Astrocyte of the spinal cord (primary cell): ENCODE measurements at places on chromosomes 5 and 9.
A peak's percentile ranks its signal among the peaks of the same experiment; 100 is the strongest.

DNA sequence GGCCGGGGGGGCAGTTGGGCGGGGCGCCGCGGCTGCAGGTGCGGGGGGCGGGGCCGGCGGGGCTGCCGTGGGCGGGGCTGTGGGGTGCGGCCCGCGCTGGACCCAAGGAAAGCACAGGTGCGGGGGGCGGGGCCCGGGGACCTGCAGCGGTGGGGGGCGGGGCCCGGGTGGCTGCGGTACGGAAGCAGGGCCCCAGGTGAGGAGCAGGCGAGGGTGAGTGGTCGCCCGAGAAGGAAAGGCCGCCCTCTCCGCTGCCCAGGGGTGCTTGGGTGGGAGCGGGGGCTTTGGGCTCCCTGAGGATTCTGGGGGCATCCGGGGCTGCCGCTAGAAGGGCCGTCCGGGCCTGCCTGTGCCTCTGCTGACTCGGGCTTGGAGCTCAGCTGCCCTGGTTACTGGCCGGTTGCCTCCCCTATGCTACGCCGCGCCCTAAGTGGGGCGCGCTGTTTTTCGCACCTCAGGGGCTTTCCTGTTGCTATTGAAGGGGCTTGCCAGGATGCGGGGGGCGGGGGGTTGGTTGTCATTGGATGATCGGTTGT lies 767 bp downstream of the RALGPS1 start:
- no peak for DNase-seq

- no peak for DNase-seq
Observed at GRCh38 chr5:93777620-93778019, 36.2 kb upstream of the POU5F2 start.

- DNase-seq, result no peak
Observed at GRCh38 chr5:167482555-167482954, 808.9 kb upstream of the WWC1 start.

DNA sequence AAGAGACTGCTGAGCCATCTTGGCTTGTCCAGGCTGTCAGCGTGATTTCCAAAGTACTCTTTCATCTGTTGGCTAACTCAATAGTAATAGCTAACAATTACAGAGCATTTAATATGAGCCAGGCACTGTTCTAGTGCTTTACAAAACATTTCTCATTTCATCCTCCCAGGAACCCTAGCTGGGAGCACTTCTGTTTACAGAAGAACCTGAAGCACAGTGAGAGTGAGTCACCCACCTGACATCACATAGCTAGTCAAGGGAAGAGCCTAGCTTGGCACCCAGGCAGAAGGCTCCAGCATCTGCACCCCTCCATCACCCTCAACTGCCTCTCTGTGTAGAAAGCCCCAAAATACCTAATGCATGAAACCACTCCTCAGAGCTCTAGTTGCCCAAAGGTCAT lies 57.5 kb upstream of the IQGAP2 start:
- no peak for DNase-seq

DNA sequence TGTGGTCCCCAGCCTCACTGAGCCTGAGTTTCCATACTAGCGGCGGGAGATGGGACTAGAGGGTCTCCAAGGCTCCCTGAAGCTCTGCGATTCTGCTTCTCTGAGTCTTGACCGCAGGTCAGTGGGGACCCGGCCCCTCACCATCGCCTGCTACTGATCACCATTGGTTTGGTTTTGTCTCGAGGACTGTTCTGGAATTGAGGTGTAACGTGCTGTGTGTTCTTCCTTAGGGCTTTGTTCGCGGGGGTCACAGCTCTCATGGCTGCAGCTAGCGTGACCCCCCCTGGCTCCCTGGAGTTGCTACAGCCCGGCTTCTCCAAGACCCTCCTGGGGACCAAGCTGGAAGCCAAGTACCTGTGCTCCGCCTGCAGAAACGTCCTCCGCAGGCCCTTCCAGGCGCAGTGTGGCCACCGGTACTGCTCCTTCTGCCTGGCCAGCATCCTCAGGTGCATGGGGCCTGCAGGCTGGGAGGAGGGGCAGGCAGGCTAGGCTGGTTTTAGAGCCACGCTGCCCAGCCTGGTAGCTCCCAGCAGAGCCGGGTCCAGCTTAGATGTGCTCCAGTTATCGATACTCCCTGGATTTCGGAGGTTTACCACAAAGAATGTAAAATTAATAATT lies 12.3 kb downstream of the TRAF2 start:
- DNase-seq, result no peak

DNA sequence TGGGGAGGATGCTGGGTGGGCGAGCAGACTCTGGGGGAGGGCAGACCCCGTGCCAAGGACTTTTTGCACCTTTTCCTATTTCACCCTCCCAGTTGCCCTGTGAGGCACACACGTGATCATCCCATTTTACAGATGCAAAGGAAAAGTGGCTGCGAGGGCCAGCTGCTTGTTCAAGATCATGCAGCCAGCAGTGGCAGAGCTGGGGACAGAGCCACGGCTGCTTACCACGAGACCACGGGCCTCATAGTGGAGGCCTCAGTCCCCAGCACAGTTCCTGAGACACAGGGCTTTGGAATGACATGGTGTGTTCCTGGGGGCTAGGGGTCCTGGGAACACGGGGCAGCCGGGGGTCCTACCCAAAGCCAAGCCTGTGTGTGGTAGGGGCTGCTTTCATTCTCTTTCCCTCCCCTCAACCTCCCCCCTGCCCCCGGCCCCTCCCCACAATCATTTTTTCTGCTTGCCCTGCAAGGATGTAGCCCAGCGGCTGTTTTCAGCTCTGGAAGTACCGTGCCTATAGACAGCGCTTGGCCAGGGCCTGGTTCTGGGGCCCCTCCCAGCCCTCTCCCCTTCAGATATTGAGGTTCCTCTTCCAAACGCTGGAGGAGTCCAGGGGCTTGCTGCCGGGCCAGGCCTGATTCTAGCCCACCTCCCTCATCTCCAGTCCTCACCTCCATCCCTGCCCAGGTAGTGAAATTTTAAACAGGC lies 58.5 kb upstream of the IER5L start:
- no peak for DNase-seq

GRCh38 chr5:89842531-89842930 lies 567.0 kb downstream of the CETN3 start:
- peak; percentile 4 for DNase-seq

DNA sequence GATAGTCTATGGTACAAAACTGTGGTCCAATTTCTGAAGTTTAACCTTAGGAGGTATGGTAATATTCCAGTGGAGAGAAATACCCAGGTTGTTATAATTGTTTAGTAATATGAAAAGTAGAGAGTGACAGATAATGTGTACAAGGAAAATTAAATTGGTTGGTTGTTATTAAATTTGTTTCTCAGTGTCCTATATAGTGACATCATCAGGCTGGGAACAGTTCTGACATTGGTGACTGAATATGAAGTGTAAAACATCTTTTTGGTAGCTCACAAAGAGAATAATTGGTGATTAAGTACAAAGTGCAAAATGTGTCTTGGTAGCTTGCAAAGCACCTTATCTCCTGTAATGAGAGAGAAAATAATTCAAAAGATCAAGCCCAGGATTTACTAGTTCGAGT lies 1806.1 kb upstream of the CDH6 start:
- DNase-seq, result no peak

- no peak for DNase-seq
Observed at GRCh38 chr5:112342389-112342788, 76.7 kb downstream of the EPB41L4A start.
